ENCODE measurements at places on chromosomes 2 and 18.

DNA sequence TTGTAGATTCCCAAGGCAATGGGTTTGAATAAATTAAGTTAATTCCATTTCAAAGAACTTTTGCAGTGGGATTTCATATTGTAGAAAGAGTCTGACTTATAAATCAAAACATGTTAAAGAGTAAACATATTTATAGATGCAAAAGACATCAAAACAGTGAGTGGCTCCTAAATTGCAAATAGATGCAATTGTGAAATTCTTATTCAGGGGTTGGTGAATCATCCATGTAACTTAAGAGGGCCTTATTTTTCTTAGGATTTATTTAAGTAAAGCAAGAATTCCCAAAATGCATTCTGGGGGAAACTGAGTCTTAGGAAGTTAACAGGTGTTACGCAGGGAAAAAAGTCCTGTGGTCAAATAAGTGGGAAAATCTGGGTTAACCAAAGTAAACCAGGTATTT lies 11.3 kb downstream of the TANC1 start:
- DNase-seq, result no peak

GRCh38 chr2:230714136-230714480 lies 1.5 kb downstream of the CAB39 start:
- no peak for DNase-seq

GRCh38 chr2:121907928-121908327 lies 152.5 kb downstream of the TSN start:
- DNase-seq, result no peak

GRCh38 chr2:176496761-176497160 lies 227.5 kb downstream of the MTX2 start:
- DNase-seq, result no peak

DNA sequence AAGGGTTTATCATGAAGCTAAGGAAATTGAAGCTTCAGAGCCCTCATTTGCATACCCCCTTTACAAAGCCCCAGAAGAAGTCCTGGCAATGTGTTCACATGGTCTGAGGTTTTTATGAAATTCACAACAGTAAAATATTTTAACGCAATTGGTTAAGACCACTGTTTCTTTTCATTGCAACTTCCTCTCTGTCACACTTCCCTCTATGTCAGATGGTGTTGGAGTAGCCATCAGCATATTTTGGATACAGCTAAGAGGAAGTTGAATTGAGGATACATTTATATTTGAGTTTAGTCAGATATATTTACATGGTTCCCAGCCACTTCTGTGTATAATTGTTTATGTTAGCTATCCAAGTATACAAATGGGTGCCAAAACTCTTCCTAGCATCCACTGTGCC lies 170.0 kb downstream of the TXNL1 start:
- no peak for DNase-seq

DNA sequence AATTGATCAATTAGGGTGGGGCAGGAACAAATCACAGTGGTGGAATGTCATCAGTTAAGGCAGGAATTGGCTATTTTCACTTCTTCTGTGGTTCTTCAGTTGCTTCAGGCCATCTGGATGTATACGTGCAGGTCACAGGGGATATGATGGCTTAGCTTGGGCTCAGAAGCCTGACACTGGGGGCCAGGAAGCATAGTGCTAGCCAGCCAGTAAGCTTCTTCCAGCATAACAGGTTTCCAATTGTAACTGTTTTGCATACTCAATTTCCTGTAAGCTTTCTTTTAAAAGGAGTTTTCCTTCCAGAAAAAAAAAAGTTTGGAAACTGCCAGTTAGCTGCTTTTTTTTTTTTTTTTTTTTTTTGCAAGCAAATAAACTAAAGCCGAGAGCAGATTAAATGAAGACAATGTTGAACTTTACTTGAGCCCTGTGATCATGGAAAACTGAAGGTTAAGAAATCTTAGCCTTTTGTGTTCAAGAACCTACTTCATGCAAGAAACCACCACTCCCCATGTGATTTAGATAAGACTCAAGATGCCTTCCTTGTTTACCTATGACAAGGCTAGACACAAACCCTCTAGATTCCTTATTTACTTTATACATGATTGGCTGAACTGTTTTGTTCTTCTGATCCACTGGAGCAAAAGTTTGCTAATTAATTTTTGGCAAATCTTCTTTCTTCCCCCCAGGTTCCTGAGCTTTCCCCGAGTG lies 126.9 kb upstream of the LINC00305 start:
- no peak for DNase-seq

- DNase-seq, result no peak
These were observed 86.1 kb downstream of the MSH2 start for GRCh38 chr2:47488870-47489584.

- DNase-seq, result no peak
These were observed 84.3 kb upstream of the OSR1 start for GRCh38 chr2:19442731-19443130.

- no peak for DNase-seq
These were observed 8.0 kb upstream of the KLHL29 start for GRCh38 chr2:23376972-23377371.

DNA sequence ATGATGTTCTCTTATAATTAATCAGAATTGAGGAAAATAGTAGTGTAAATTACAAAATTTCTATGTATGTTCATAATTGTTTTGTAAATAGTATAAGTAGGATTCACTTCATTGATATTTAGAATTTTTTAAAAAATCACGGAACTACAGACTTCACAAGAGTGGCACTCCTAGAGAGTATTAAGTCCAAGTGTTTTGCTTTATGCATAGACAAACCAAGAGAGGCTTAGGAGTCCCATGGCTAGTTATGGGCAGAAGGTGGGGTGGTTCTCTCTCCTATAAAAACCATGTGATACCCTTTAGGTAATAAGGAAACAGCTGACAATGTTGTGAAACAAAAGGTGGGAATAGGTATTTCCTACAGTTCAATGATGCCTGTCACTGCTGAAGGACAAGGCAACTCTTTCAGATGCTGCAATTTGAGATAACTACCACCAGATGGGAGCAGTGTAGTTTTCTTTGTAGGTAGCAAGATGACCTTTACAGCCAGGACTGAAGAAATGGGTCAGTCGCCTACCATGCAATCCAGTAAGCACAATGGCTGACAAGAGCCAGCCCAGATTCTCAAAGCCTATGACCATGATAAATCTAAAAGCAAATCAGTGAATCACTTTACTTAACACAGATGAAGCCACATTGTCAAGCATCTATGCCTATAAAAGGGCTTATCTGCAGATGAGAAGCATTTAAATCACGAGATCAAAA lies 83.9 kb downstream of the AAK1 start:
- DNase-seq, result no peak

DNA sequence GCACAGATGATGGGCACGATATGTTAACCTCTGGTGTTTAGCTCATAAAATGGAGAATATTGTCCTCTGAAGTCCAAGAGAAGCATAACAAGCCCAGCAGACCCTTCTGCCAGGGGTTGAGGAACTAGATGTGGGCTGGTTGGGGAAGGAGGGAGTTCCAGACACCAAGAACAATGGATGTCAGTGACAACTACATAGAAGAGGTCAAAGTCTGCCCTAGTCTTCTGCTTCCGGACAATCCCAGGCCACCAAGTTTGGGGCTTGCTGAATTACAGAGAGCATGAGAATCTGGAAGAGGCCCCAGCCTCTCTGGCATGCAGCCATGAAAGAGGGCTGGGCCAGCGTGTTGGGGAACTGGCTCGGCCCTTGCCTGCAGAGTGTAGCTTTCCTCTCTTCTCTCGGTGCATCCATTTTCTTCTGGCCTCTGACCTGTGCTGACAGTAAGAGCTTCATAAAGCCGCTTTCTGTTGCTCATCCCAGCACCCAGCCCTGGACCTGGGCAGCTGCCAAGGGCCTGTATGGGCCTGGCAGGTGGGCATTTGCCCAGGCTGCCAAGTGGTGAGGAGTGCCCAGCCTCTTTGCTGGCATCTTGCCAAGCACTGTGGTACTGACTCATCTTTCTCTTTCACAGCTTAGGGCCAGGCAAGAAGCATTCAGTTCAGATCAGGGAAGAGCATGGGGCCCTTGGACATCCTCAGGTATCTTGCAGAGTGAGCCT lies 14.6 kb upstream of the LAPTM4A start:
- DNase-seq, result no peak

DNA sequence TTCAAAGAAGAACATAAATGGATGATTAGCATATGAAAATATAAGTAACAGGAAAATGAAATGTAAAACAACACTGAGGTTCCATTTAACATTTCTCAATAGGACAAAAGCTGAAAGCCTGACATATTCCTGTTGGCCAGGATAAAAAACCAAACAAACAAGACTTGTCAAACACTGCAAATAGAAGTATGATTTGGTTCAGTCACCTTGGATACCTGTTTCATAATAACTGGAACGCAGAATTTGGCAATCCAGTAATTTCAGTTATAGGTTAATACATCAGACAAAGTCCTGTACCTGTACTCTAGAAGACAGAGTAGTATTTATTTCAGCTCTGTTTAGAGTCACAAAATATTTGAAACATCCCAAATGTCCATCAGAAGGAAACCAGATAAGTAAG lies 16.5 kb upstream of the EVA1A start:
- no peak for DNase-seq

- DNase-seq, result no peak
These were observed 367.9 kb downstream of the DSC3 start for GRCh38 chr18:30674596-30674995.

DNA sequence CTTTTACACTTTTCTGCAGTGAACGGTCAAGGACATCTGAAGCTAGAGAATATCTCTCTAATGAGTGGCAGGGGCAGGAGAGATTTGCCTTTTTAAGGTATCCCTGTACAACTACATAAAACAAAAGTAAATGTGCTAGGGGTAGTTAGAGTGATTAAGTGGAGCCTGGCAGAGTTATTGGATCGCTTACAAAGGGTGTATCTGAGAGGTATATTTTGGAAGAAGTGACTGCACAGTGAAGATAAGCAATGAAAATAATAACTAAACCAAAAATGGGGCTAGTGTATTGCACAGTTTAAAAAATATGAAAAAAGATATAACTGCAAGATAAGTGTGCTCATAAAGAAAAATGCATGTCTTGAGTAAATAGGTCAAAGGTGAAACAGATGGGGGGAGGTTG lies 193.5 kb upstream of the EPC2 start:
- DNase-seq, result no peak

DNA sequence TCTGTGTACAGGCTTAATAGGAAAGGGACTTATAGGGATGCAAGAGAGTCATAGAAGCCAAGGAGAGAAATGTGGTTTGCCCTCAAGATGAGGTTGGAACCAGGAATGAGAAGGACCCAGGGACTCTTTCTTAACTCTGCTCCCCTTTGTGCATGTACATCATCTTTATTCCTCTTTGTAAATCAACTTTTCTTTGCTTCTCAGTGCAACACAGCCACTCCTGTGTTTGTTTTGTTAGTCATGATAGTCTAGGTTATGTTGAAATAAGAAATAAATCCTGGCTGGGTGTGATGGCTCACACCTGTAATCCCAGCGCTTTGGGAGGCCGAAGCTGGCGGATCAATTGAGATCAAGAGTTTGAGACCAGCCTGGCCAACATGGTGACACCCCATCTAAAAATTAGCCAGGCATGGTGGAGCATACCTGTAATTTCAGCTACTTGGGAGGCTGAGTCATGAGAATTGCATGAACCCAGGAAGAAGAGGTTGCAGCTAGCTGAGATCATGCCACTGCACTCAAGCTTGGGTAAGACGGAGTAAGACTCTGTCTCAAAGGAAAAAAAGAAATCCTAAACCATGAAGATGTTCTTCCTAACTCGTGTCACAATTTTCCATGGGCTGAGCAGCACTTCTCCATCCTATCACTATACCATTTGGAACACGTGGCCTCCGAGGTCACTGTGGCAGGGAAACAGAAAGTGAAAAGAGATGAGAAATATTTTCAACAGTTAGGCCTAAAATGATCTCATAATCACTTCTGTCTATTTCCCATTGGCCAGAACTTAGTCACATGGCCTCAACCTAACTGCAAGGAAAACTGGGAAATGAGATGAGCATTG lies 73.0 kb upstream of the TMEM17 start:
- no peak for DNase-seq

- DNase-seq, result no peak
These were observed 221.7 kb downstream of the CD226 start for GRCh38 chr18:69725855-69726508.

DNA sequence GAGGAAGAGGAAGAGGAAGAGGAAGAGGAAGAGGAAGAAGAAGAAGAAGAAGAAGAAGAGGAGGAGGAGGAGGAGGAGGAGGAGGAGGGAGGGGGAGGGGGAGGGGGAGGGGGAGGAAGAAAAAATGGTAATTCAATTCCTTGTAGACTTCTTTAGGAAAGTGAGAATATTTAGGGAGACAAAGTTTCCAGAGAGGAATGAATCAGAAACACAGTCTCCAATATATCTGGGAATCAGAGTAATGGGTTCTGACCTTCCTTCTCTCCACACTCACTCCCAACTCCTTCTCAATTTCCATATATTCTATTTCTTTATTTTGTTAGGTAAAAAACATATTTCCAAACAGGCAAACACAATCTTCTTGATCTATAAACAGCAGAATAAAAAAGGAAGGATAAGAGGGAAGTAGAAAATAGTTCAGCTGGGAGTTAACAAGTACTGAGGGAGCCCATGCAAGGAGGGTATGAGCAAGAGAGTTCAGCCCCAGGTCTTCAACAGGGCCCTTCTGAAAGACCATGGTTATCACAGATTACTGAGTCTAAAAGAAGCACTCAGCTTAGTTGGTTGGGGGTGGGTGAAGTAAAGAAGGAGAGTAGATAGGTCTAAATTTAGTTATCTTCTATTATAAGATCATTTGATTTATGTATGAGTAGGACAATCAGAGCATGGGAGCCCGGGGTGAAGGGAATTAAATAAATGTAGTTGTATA lies 480.8 kb downstream of the NRXN1 start:
- no peak for DNase-seq

DNA sequence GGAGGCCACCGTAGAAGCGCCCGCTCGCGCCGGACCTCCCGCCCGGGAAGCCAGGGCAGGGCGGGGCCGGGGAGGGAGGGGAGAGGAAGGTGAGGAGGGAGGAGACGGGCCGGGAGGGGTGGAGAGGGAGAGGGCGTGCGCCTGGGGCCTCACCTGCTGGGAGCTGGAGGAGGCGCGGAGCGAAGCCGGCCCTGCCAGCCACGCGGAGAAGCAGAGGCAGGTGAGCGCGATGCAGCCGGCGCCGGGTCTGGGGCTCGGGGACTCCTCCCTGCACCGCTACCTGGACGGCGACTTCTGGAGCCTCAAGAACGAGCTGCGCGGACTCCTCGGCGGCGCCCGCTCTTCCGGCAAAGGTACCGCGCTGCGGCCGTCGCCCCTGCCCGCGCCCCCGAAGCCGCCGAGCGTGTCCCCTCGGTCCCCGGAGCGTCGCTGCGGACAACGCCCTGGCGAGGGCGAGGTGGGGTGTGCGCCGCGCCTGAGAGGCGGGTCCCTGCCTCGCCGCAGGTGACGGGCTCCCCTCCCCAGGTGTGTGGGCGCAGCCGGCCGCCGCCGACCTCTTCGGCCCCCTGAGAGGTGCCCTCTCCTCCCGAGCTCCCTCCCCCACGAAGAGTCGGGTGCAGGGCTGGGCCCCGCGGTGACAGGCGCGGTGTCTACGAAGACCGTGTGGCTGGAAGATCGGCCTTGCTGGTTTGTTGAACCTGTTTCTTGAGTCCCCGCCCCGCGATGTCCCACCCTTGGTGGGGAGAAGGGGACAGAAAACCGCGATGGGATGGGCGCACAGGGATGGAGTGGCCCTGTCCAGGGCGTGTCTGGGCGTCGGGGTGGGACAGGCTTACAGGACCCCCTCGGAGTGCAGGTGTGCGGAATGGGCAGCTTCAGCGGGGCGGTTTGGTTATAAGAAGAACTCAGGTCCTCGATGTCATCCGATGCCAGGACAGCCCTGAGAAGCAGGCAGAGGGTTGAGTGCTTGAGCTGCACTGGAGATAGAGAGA lies at the start of gene ACOXL:
TSS of gene ACOXL (plus strand) at position 152 of the 992 bp plus-strand sequence. CDS start 35,817 bp downstream, outside the sequence.
- no peak for DNase-seq

Measured in stimulated activated CD8-positive, alpha-beta memory T cell treated with anti-CD3 and anti-CD28 coated beads, Interleukin-2, amount 100 ng/mL, for 1 hour (primary cell).